Aortic smooth muscle cell (primary cell): ENCODE measurements at places on chromosomes 6 and 20. TPM values are rescaled to one million over a fixed set of nuclear protein-coding genes. Genes with fewer than 3 reads are reported as not detected.

DIDO1 gene
- 38.2 and 38.3 TPM in 2 replicates for total RNA-seq

PACRG gene
- total RNA-seq: 0.12 TPM in 1 of 2 replicates, not detected in the other

RIN2 gene
- 29.2 and 42.2 TPM in 2 replicates for total RNA-seq

VWA7 gene
- total RNA-seq: 0.13 and 0.19 TPM in 2 replicates

OR2J3 gene
- not detected in 2 replicates for total RNA-seq

HINT3 gene
- total RNA-seq: 26.7 and 29.3 TPM in 2 replicates

HIVEP1 gene
- 5.3 and 12.1 TPM in 2 replicates for total RNA-seq

NRN1 gene
- total RNA-seq: 0.12 and 0.13 TPM in 2 replicates

FKBP1C gene
- total RNA-seq: 0.79 and 1.1 TPM in 2 replicates

NKX2-4 gene
- not detected in 2 replicates for total RNA-seq

DPPA5 gene
- total RNA-seq: not detected in 2 replicates
